Stimulated activated CD8-positive, alpha-beta memory T cell treated with anti-CD3 and anti-CD28 coated beads, Interleukin-7, amount 100 ng/mL, for 48 hours (primary cell): ENCODE measurements at places on chromosomes 1 and 21.

- DNase-seq = no peak
Measured at GRCh38 chr1:207893737-207894582, 17.0 kb downstream of the CD34 start.

DNA sequence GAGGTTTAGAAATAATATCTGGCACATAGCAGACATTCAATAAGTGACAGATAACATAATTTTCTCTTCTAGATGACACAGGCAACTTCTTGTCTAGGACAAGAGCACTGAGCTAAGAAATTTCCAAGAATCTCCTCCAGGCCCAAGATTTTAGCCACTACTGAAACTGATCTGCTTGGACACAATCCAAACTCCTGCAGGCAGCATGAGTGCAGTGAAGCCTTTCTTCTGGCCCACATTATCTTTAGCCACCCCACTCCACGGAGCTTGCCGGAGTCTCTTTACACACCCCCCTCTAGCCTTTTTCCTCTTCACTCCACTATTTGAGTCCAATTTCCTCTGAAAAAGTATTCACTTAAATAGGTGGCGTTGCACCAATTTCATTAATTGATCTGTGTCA is 142.9 kb upstream of the DUSP10 start:
- DNase-seq = no peak

- DNase-seq = no peak
Measured at GRCh38 chr1:245183429-245183828, 28.6 kb downstream of the KIF26B start.

DNA sequence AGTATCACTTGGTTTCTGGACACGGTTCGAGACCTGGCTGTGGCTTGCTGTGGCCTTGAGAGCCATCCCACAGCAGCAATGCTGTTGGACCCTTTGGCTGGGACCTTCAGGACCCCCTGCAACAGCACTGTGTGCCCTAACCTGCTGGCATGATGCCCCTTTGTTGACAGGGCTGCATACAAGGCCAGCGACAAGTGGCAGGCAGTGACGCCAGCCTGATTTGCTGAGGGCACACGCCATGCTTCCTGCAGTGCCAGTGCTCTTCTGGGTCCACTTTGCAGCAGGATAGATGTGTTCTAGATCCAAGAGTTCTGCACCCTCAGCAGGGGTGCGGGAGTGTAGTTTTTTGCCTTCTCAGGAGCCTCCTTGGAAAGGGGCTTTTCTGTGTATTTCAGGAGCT is 32.8 kb downstream of the COQ8A start:
- DNase-seq = no peak

DNA sequence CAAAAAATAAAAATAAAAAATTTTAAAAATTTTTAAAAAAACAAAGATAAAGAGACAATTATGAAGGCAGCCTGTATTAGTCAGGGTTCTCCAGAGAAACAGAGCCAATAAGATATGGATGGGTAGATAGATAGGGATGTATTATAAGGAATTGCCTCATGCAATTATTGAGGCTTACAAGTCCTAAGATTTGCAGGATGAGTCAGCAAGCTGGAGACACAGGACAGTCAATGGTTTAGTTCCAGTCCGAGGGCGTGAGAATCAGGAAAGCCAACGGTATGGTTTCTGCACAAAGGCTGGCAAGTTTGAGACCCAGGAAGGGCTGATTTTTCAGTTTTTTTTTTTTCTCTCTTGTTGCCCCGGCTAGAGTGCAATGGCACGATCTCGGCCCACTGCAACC is 24.1 kb upstream of the EIF4G3 start:
- DNase-seq = no peak

DNA sequence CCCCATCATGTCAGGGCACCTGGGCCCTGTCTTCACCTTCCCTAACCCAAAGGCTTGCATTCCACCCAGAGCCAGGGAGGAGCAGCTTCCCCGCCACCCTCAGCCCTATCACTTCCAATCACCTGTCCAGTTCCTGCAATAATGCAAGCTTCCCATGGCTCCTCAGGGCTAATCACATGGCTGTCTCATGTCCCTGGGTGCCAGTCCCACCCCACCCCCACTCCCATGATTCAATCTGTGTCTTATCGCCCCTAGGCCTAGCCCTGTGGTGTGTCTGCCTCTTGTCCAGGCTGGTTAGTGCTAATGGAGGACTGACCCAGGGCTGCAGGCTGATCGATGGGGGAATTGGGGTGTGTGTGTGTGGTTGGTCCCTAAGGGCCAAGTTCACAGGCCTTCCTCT is 11.0 kb upstream of the PEAR1 start:
- DNase-seq = no peak

- no peak for DNase-seq
Measured at GRCh38 chr1:120133228-120133927, 42.9 kb downstream of the SEC22B start.

GRCh38 chr1:30929944-30930525 is 21.5 kb upstream of the SDC3 start:
- no peak for DNase-seq

DNA sequence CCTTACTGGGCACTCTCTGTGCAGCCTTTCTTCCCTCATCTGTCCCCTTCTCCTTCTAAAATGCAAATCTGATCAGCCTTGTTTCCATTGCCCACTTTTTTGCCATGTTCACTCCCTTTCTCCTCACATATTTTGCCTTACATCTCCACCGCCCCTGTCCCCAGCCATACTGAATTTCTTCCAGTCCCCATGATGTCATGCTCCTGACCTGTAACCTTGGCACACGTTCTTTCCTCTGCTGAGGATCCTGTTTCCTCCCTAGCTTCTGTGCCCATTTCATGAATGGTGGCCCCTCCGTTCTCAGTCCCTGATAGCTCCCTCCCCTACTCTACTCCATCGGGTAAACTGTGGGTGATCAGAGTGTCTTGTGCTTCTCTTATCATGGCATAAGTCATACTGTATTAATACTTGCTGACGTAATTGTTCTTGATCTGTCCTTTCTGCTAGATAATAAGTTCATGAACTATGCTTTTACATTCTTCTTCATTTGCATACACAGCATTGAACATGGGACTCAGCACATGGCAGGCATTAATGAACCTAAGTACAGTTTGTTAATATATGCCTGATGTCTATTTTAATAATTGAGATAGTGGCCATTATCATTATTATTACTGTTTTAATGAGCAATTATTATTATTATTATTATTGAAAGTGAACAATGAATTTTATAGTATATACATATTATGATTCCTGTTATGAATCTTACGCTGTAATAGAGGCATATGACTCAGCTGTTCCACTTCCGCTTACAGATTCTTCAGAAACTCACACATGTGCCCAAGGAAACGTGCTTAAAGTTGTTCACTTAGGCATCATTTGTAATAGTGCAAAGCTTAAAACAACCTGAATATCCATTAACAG is 28.5 kb downstream of the MAP3K21 start:
- DNase-seq = no peak

GRCh38 chr1:157163273-157164127 is 25.3 kb upstream of the ETV3 start:
- DNase-seq = peak; percentile 46

GRCh38 chr1:16302709-16303627 is 49.3 kb downstream of the FBXO42 start:
- no peak for DNase-seq

GRCh38 chr21:29726044-29726443 is 213.8 kb downstream of the GRIK1 start:
- DNase-seq = no peak

DNA sequence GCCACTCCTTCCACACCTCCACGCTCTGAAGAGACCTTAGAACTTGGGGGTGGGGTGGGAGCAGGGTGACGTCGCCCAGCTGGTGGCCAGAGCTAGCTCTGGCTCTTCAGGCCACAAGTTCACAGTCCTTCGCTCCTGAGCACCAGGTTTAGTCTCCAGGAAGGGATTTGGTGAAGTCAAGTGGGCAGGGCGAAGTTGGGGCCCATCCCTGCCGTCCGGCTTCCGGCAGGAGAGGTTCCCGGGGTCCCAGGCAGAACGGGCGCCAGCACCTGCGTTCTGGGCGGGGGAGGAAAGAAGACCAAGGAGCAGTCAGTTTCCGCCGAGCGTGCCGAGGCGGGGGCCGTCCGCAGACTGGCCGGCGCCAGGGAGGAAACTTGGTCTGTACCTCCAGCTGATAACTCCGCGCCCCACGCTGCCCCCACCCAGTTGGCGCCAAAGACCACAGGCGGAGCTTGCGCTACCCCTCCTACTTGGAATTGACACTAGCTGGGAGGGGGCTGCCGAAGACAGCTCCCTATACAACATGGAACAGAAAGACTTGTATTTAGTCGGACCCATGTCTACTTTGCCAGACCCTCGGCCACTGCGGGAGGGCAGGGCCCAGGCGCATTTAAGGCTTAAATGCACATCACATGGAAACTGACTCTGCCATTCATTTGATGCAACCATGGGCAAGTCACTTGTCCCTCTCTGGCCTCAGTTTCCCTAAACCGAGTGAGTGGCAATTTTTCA is 995 bp downstream of the ID3 start:
- DNase-seq = no peak

GRCh38 chr1:5227114-5227513 is 572.7 kb downstream of the AJAP1 start:
- DNase-seq = no peak

DNA sequence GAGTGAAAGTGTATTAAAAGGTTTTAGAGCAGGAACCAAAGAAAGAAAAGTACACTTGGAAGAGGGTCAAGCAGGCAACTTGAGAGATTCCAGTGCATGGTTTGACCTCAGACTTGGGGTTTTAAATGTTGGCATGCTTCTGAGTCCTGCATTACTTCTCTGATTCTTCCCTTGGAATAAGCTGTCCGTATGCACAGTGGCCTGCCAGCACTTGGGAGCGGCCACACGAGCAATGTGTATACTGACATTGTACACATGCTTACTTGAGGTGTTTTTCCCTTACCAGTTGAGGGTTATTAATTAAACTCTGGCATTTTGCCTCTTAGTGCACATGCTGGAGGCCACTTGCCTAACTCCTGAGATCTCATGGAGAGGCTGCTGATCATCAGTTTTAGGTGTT is 786.6 kb upstream of the RGS18 start:
- DNase-seq = no peak

GRCh38 chr1:9340864-9341263 is 48.2 kb downstream of the SPSB1 start:
- DNase-seq = no peak

DNA sequence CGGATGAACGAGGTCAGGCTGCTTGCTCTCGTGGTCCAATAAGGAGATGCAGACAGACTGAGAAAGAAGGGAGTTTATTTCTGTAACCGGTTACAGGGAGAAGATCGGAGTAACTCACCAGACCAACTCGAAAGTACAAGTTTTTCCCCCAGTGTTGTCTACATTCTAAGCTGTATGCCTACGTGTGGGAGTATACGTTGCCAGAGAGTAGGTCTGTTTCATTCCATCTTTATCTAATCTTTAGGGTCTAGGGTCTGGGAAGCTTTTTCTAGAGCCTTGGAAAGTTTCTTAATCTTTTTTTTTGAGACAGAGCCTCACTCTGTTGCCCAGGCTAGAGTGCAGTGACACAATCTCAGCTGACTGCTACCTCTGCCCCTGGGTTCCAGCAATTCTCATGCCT is 4.7 kb upstream of the PADI1 start:
- no peak for DNase-seq

DNA sequence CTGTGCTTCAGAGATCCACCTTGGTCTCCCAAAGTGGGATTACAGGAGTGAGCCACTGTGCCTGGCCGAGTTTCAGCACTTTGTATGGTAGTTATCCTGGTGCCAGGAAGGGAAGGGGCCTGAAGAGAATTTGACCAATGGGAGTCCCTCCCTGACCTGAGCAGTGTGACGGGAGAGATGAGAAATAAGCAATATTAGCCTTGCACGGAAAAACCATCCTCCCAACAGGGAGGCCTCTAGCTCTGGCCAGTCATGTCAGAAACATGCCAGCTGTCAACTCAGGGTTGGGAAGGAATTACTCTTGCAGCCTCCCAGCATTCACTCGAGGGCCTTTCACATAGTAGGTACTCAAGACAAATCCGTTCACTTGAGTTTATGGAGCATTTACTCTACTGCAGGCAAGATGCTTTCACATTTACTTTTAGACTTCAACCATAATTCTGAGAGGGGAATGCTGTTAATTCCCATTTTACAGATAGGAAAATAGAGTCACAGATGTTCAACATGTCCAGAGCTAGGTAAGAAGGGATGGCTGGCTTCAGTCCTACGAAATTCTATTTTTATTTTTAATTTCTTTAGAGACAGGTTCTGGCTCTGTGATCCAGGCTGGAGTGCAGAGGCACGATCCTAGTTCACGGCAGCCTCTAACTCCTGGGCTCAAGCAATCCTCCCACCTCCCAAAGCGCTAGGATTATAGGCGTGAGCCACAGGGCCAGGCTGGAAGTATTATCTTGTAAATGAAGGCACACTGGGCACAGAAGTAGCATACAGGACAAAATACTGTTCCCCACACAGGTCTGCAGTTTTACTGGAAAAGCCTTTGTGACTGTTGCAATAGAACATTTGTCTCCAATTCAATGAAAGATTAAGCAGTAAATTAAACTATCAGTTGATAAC is 3.2 kb upstream of the ATP13A2 start:
- DNase-seq = no peak

- no peak for DNase-seq
Measured at GRCh38 chr1:166080967-166081870, 85.6 kb downstream of the FAM78B start.

DNA sequence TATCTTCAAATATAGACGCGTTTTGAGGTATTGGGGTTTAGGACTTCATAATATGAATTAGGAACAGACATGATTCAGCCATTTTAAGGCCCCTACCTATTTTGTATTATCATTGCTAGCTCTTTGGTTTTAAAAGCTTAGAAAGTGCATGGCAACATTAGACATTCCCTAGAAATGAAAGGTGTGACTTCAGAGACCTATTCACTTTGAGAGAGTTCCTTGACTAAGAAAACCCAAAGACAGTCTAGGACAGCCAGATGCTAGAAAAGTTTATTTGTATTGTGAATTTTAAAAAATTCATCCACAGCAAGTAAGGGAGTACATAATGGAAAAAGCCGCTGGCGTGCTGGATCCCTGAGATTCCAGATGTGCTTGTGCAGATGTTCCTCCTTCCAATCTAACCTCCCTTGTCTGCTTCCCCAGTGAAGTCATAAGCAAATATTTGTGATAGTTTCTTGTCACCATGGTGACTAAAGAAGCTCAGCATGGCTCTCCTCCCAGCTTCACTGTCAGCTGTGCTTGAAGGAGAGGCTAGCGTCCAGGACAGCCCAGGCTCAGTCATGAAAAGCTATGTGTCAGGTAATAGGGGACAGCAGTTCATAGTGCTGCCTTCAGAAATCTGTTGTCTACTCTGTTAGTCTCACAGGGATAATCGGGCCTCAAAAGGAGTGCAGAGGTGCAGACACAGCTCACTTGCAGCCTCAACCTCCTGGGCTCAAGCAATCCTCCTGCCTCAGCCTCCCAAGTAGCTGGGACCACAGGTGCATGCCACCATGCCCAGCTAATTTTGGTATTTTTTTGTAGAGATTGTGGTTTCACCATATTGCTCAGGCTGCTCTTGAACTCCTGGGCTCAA is 34.8 kb downstream of the KPNA6 start:
- DNase-seq = no peak

GRCh38 chr21:38714999-38715398 is 90.7 kb upstream of the ETS2 start:
- DNase-seq = no peak

DNA sequence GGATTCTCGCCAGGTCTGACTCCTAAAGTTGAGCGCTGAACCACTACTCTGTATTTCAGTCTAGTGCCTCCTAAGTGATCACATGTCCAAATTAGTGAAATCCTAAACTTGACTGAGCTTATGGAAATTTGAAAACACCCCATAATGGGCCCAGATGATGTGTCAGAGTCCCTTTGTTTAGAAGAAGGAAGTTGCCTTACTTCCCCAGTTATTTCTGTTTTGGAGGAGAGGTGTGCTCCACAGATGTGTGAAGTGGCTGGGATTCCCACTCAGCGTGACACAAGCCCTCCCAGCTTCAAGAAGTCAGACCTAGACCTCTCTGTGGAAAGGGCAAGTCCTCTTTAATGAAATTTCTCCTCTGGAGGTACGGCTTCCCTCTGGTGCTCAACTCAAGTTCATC is 188.8 kb downstream of the TTLL7 start:
- DNase-seq = no peak
